ENCODE measurements at places on chromosomes 2 and 18.

- DNase-seq: no peak
Measured at GRCh38 chr18:69885841-69886531, 61.7 kb downstream of the CD226 start.

GRCh38 chr18:73647391-73647790 is 500.2 kb downstream of the FBXO15 start:
- DNase-seq: no peak

GRCh38 chr2:81389203-81389602 is 1084.7 kb upstream of the LRRTM1 start:
- DNase-seq: no peak

DNA sequence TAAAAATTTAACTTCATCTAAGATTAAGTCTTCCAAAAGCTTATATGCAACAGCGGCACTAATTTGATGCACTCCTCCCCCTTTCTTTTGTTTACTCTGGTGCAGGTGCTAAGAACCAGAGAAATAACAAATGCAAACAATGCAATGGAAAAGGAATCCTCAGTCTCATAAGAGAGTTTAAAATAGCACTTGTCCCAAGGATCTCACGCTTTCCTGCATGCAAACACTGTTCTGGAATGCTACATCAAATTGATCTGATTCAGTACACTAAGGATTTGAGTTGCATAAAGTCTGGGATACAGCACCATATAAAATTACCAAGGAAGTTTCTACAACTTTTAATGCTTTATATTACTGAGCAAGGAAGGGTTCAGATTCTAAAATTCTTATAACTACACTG is 50.5 kb downstream of the SEPTIN10 start:
- DNase-seq: no peak

All from stimulated activated CD8-positive, alpha-beta memory T cell treated with anti-CD3 and anti-CD28 coated beads, Interleukin-15, amount 100 ng/mL, for 24 hours (primary cell).